ENCODE measurements at places on chromosomes 16 and 17.

GRCh38 chr17:78812855-78813254 is 27.8 kb downstream of the USP36 start:
- no peaks in the 10 kb centered on the region for H3K27me3 ChIP-seq
- H3K4me1 ChIP-seq: peaks cover 6% of the 10 kb centered on the region
- H3K4me3 ChIP-seq: no peak overlapping the region
- DNase-seq: peak; percentile 43

- H3K27ac ChIP-seq: no peak overlapping the region
- peak overlapping the region; percentile 35 for H3K4me3 ChIP-seq
- H3K4me1 ChIP-seq: no peaks in the 10 kb centered on the region
- peaks cover 13% of the 10 kb centered on the region for H3K27me3 ChIP-seq
Measured at GRCh38 chr16:1333854-1334700, 632 bp downstream of the BAIAP3 start.

DNA sequence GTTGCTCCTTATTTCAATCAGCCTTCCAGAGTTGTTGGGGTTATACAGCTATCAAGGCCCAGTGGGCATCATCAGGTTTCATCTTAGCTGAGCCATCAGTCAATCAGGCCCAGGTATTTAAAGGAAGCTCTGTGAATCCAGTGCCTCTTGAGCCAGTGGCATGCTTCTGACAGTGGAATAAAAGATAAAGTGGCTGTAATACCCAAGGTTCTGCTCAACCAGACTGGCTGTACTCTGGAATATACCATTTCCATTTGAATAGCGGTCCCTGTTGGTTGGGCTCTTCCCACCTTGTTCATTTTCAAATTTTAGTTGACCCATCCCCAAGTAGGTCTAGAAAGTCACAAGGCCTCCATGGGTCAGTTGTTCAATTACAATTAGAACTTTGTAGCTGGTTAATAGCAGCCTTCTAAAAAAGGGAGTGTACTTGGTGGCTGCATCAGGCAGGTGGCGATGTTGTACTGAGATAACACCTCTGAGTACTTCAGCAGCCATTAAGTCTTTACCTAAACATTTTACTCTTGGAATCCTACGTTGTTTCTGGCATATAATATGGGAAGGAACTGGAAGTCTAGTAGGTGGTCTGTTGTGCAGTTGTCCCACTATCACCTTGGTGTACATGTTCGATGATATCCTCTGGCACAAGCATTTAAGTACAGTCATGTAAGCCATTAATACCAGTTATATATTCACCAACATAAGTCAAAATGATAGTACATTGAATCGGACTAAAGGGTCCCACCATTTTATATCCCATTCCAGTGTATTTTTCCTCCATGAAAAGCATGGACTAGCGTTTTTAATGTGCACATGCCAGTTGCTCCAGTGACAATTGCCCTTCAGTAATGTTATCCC is 294.1 kb downstream of the BCAS3 start:
- no peak for DNase-seq
- H3K27me3 ChIP-seq: no peaks in the 10 kb centered on the region
- no peak overlapping the region for H3K4me3 ChIP-seq
- no peaks in the 10 kb centered on the region for H3K4me1 ChIP-seq
- H3K36me3 ChIP-seq: no peaks in the 10 kb centered on the region

- H3K36me3 ChIP-seq: no peaks in the 10 kb centered on the region
- no peak overlapping the region for H3K27ac ChIP-seq
- no peak overlapping the region for H3K4me3 ChIP-seq
- peaks cover 20% of the 10 kb centered on the region for H3K4me1 ChIP-seq
- no peaks in the 10 kb centered on the region for H3K27me3 ChIP-seq
- no peak for DNase-seq
Measured at GRCh38 chr17:38745545-38745944, 2.6 kb downstream of the PCGF2 start.

- no peak overlapping the region for H3K27ac ChIP-seq
- no peaks in the 10 kb centered on the region for H3K36me3 ChIP-seq
- no peaks in the 10 kb centered on the region for H3K27me3 ChIP-seq
- no peak for DNase-seq
Measured at GRCh38 chr16:6498858-6499257, 833.8 kb upstream of the RBFOX1 start.

DNA sequence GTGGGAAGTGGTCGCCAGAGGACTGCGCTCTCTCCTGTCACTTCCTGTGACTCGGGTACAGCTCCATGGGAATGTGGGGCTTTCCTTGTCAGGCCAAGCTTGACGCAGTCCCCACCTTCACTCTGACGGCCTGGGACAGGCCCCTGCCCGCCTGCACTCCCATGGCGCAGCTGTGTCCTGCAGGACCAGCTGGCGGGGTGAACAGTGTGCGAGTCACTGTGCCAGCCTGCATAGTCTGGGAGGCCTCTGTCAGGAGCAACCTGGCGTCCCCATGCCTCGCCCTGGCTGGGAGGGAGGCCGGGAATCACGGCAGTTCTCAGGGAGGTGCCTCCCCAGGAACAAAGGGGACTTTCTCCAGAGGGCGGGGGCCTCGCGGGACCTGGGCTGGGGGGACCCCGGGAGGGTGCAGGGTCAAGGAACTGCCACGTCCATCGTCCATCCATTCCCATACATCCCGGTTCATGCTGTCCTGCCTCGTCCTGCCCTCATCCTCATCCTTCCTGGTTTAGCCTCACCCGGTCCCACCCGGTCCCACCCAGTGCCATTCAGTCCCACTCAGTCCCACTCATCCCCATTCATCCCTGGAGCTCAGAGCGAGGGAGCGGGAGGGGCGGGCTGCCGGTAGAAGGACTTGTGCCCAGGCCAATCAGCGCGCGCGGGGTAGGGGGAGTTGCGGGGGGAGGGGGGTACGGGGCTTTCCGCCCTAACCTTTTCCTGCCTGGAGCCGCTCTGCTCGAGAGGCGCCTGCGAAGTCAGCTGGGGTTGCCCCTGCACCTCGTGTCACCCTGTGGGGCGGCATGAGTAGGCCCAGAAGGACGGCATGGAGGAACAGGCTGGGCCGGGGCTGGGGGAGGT is 13.4 kb downstream of the FLYWCH1 start:
- no peak for DNase-seq
- peaks cover 35% of the 10 kb centered on the region for H3K36me3 ChIP-seq
- no peaks in the 10 kb centered on the region for H3K27me3 ChIP-seq
- H3K27ac ChIP-seq: no peak overlapping the region

- no peak overlapping the region for H3K27ac ChIP-seq
- no peak for DNase-seq
- H3K4me1 ChIP-seq: no peaks in the 10 kb centered on the region
- peaks cover 4% of the 10 kb centered on the region for H3K27me3 ChIP-seq
- no peaks in the 10 kb centered on the region for H3K36me3 ChIP-seq
Measured at GRCh38 chr16:56005958-56006357, 130.8 kb upstream of the CES5A start.

- no peaks in the 10 kb centered on the region for H3K4me1 ChIP-seq
- no peaks in the 10 kb centered on the region for H3K36me3 ChIP-seq
- H3K4me3 ChIP-seq: no peak overlapping the region
- H3K27me3 ChIP-seq: no peaks in the 10 kb centered on the region
Measured at GRCh38 chr17:57535249-57535966, 209.7 kb downstream of the CCDC182 start.

DNA sequence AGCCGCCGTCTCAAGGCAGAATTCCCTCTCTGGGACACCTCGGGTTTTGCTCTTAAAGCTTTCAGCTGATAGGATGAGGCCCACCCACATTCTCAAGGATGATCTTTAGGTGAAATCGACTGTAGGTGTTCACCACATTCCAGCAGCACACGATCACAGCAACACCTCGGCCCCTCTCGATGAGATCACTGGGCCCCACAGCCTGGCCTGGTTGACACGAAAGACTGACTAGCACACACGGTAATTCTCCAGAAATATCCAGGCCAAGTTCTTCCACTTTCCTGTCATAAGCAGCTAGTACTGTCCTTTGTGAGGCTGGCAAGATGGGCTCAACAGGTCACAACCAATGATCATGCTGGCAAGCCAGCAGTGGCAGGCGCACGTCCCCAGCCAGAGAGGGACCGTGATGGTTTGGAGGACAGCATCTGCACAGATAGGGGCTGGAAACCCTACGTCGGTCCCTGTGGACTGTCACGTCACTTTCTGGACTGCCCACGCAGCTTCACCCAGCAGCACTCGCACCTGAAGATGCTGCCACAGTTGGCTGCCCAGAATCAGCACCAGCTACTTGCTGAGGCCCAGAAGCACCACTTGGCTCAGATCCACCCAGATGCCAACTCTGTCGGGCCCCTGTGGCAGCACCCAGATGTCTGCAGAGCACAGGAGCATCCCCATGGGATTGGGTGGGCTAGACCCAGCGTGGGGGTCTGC is 17.4 kb downstream of the TMC6 start:
- H3K4me1 ChIP-seq: no peaks in the 10 kb centered on the region
- no peak for DNase-seq
- H3K27ac ChIP-seq: no peak overlapping the region
- peaks cover 29% of the 10 kb centered on the region for H3K27me3 ChIP-seq
- no peaks in the 10 kb centered on the region for H3K36me3 ChIP-seq

- DNase-seq: no peak
- H3K4me3 ChIP-seq: no peak overlapping the region
- H3K4me1 ChIP-seq: peaks cover 22% of the 10 kb centered on the region
- no peaks in the 10 kb centered on the region for H3K27me3 ChIP-seq
- H3K27ac ChIP-seq: no peak overlapping the region
Measured at GRCh38 chr17:29394761-29395160, 4.6 kb downstream of the TAOK1 start.

- no peaks in the 10 kb centered on the region for H3K4me1 ChIP-seq
- no peaks in the 10 kb centered on the region for H3K36me3 ChIP-seq
- peak overlapping the region; percentile 96 for H3K4me3 ChIP-seq
- no peaks in the 10 kb centered on the region for H3K27me3 ChIP-seq
- peak overlapping the region; percentile 97 for H3K27ac ChIP-seq
Measured at GRCh38 chr16:57185446-57185944, 344 bp downstream of the PSME3IP1 start.

GRCh38 chr17:17111401-17112393 is 69.4 kb downstream of the MPRIP start:
- DNase-seq: no peak
- H3K4me1 ChIP-seq: peaks cover 69% of the 10 kb centered on the region
- H3K36me3 ChIP-seq: no peaks in the 10 kb centered on the region
- H3K27ac ChIP-seq: peak overlapping the region; percentile 73
- no peak overlapping the region for H3K4me3 ChIP-seq
- no peaks in the 10 kb centered on the region for H3K27me3 ChIP-seq

- peaks cover 8% of the 10 kb centered on the region for H3K4me1 ChIP-seq
- H3K27me3 ChIP-seq: no peaks in the 10 kb centered on the region
- no peaks in the 10 kb centered on the region for H3K36me3 ChIP-seq
Measured at GRCh38 chr17:43392397-43392796, 6.4 kb upstream of the ARL4D start.

DNA sequence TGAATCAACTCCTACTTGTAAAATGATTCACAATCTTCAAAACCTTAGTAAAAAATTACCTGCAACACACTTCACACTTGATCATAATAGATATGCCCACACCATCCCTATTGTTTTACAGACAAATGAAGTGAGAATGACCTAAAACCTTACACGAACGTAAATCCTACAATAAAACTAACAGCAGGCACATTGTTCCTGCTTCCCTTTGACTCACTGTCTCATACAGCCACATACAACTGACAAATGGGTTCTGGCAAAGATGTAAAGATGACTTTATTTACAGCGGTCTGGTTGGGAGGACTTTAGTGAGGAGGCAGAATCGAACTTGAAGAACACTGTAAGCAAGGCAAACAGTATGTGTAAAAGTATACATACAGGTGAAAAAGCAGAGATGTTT is 188.7 kb downstream of the MYO1D start:
- no peak overlapping the region for H3K27ac ChIP-seq
- no peak for DNase-seq
- H3K36me3 ChIP-seq: peaks cover 12% of the 10 kb centered on the region
- H3K4me3 ChIP-seq: no peak overlapping the region

- H3K27me3 ChIP-seq: no peaks in the 10 kb centered on the region
- H3K27ac ChIP-seq: no peak overlapping the region
- no peak overlapping the region for H3K4me3 ChIP-seq
- H3K4me1 ChIP-seq: no peaks in the 10 kb centered on the region
- no peak for DNase-seq
Measured at GRCh38 chr16:56252835-56253234, 61.5 kb downstream of the GNAO1 start.

DNA sequence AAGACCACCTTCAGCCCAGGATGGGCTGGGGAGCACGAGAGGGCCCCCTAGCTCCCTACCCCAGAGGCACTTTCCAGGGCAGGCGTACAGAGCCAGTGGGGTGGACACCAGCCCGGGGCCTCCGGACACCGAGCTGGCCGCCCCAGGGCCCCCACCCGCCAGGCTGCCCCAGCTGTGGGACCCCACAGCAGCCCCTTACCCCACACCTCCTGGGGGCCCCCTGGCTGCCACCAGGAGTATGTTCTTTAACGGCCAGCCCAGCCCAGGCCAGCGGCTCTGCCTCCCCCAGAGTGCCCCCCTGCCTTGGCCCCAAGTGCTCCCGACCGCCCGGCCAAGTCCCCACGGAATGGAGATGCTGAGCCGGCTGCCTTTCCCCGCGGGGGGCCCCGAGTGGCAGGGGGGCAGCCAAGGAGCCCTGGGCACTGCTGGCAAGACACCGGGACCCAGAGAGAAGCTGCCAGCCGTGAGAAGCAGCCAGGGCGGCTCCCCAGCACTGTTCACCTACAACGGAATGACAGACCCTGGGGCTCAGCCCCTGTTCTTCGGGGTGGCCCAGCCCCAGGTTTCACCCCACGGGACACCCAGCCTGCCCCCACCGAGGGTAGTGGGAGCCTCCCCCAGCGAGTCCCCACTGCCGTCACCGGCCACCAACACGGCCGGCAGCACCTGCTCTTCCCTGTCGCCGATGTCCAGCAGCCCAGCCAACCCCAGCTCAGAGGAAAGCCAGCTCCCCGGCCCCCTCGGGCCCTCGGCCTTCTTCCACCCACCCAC is 24.3 kb upstream of the ZFPM1 start:
- no peaks in the 10 kb centered on the region for H3K4me1 ChIP-seq
- no peaks in the 10 kb centered on the region for H3K36me3 ChIP-seq
- no peak for DNase-seq
- no peak overlapping the region for H3K27ac ChIP-seq
- H3K27me3 ChIP-seq: no peaks in the 10 kb centered on the region

DNA sequence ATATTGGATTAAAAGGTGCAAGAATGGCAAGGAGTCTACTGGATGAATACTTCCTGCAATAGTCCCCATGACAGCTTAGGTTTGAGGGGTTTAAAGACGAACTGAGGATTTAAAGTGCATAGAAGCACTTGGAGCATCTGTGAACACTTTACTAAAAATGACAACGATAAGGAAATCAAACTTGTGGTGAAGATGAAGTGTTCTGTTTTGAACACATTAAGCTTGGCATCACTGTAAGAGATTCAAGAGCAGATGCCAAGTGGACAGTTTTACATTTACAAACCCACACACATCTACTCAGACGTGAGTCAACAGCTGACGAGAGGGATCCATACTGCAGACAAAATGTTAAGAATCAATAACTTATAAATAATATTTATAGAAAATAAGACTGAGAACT is 918.7 kb downstream of the CDH11 start:
- DNase-seq: no peak
- no peak overlapping the region for H3K27ac ChIP-seq
- H3K27me3 ChIP-seq: no peaks in the 10 kb centered on the region
- no peak overlapping the region for H3K4me3 ChIP-seq

Data from tibial artery (tissue), 4 donors.